Stimulated activated CD4-positive, alpha-beta T cell treated with anti-CD3 and anti-CD28 coated beads, Interleukin-4, amount 100 ng/mL, for 1 hour (primary cell): ENCODE measurements at places on chromosomes 6 and 20.

DNA sequence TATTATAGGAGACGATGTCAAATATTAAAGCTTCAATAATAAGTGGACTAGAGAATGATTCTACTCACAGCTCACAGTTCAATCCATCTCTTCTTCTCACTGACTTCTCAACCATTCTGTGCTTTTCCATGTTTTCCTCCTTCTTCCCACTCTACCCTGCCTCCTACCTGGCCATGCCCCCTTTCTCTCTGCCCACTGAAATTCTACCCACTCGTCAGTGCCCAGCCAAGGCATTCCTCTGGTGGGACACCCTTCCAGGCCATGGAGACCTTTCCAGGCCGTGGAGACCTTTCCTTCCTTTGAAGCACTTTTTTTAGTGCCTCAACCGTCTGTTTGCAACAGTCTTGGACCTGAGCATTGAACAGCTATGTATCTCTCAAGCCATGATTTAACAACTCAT is 18.5 kb downstream of the BACH2 start:
- DNase-seq, result no peak

DNA sequence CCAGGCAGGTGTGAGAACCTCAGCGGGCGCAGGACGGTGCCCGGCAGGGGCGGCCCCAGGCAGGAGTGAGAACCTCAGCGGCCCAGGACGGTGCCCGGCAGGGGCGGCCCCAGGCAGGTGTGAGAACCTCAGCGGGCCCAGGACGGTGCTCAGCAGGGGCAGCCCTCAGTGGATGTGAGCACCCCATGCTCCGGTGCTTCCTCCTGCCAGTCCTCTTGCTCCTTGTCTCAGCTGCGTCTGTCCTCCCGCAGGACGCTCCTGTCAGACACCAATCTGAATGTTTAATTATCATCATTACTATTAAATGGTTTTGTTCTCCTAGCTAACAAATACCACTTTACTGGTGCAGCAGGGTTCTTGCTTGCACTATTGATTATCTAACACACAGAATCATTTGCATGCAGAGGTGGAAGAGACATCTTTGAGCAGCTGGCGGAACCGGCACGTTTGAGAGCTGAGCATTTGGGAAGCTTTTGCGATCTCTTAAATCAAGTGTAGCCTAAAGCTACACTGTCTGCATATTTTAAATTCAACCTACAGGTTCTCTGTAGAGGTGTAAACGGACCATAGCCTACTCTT is 39.4 kb upstream of the DACT2 start:
- DNase-seq, result no peak

- DNase-seq, result no peak
These were observed 88.3 kb downstream of the FAM50B start for GRCh38 chr6:3937438-3937837.

DNA sequence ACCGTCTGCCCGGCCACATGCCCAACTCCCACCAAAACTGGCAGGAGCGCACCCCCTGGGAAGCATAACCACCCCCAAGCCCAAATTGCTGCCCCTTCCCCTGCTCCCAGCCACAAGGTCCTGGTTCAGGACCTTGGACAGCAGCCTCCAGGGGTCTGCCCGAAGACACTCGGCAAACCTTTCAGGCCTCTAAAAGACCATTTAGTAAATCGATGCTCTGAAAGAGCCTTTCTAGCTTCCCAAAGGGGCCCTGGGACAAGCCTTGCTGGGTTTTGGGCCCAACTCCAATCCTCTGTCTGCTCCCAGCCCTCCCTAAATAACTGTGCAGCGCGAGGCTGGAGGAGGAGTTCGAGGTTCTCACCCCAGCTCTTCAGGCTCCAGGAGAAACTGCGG is 30.5 kb downstream of the GRM4 start:
- DNase-seq, result peak; percentile 15

DNA sequence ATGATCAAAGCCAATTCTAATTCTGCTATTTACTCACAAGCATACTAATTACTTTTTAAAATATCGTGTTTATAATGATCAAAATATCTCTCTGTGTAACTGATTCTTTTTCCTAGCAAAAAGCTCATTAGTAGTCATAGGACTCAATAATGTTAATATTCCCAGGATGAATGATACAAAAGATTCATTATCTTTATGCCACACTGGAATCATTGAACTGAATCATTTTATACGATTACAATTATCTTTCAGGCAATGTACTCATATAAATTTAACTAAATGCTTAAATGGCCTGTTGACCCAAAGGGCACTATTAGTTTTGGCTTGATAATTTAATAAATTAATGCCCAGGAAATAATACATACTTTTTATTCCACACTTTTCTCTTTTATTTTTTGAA is 96.3 kb downstream of the EYS start:
- no peak for DNase-seq

DNA sequence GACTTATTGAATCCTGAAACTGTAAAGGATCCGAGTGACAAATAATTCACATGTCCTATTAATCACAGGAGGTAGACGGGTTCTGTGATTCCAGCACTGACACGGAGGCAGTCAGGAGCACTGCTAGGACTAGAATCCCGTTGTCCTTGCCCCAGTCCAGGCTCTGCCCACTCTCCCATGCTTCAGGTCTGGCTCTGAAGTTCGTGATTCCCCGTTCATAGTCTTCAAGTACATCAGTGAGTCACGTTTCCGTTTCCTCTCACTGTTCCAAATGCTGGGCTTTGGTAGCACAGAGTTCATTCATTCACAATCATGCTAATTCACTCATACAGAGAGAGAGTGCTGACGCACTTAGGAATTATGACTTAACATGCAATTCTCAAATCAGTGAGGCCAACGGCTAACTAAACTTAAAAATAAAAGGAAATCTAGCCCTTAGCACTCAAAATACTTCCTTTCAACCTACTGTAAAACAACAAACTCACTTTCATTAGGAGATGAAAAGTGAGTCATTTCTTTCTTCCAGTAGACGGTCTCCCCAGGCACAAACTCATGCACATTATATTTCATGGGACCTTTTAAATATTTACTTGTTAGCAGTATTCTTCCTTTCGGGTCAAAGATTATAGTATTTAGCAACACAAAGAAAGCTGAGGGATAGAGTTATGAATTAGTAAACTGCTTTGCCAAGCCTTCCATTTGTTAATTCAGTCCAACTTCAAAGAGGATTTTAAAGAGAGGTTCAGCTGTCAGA is 94.0 kb upstream of the NHSL1 start:
- no peak for DNase-seq

DNA sequence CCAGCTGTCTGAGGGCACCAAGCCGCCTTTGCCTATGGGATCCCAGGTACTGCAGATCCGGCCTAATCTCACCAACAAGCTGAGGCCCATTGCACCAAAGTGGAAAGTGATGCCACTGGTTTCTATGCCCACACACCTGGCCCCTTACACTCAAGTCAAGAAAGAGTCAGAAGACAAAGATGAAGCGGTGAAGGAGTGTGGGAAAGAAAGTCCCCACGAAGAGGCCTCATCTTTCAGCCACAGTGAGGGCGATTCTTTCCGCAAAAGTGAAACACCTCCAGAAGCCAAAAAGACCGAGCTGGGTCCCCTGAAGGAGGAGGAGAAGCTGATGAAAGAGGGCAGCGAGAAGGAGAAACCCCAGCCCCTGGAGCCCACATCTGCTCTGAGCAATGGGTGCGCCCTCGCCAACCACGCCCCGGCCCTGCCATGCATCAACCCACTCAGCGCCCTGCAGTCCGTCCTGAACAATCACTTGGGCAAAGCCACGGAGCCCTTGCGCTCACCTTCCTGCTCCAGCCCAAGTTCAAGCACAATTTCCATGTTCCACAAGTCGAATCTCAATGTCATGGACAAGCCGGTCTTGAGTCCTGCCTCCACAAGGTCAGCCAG is 283.0 kb downstream of the TSHZ2 start:
- no peak for DNase-seq

GRCh38 chr6:88512951-88513350 is 346.8 kb upstream of the CNR1 start:
- DNase-seq, result no peak

GRCh38 chr20:46006022-46006705 is 2.5 kb upstream of the MMP9 start:
- no peak for DNase-seq

DNA sequence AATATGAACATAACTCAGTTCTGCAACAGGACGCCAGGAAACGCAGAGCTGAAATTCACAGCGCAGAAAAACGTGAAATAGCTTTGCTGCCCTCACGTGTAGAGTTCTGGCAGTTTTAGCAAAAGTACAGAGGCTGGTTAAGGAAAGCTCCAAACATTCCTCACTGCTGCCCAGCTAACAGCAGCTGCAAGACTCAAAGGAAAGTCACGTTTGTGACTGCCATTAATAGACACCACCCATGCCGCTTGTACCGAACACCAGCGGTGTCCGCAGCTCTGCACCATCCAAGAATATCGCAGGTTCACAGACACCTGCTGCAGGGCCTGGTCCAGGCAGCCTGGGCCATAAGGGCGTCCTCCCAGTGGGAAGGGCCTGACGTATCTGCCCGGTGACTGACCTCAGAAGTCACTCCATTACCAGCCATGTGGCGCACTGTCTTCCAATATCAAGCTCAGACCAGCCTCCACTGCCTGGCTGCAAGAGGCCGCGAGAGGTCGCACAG is 61.4 kb downstream of the WDR27 start:
- DNase-seq, result no peak
